ENCODE measurements at places on chromosomes 7 and 10. TPM values are rescaled to one million over a fixed set of nuclear protein-coding genes. Genes with fewer than 3 reads are reported as not detected.

The MOGAT3 gene
- not detected for total RNA-seq

The NCF1 gene
- total RNA-seq, result 16.4 TPM

The CALN1 gene
- 0.33 TPM for total RNA-seq

The TMEM178B gene
- 0.26 TPM for total RNA-seq

The NOS3 gene
- total RNA-seq, result 28.1 TPM

DNA sequence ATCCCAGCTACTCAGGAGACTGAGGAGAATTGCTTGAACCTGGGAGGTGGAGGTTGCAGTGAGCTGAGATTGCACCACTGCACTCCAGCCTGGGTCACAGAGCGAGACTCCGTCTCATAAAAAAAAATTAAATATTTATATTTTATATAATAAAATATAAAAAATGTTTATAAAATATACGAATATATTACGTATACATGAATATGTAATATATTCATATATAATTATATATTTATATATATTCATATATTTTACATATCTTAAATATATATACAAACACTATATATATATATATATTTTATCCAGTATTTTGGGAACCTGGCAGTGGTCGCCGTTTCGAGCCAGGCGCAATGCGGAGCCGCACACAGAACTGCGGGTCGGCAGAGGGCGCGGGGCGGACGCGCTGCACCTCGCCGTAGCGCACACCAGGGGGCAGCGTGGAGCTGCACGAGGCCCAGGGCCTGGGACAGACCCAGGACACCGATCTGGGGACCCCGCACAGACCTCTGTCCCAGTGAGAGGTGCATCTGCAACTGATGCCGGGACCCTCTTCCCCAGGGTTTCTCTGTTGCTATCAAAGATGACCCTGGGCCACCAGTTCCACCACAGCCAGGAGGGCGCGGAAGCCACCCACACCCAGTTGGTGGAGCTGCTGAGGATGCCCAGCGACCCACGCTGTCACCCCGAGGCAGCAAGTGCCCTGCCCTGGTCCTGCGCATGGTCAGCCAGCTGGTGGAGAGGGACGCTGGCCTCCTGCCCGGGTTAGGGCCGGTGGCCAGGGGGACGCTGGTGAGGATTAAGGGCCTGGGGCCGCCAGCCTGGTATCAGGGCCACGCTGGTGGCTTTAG lies 22.7 kb downstream of the AP5Z1 start:
- peak; percentile 88 for DNase-seq
- H3K36me3 ChIP-seq, result no peaks in the 10 kb centered on the region
- H3K27ac ChIP-seq, result no peak overlapping the region
- no peaks in the 10 kb centered on the region for H3K4me1 ChIP-seq
- no peak overlapping the region for H3K4me3 ChIP-seq
- H3K27me3 ChIP-seq, result no peaks in the 10 kb centered on the region

DNA sequence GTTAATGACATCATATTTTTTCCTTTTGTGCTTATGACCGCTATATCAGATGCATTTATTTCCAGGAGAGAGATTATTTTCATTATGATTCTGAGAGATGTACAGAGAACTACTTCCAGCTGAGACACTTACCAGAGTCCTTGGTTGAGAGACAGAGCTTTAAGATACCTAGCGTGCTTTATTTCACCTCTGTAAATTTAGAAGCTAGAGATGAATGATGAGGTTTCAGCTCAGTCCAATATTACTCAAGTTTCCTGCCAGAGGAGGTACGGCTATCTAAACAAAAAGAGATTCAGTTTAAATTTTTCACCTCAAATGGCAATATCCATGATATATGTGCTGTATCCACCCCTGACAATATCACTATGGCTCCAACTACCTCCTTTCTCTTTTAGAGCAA lies 182.6 kb upstream of the FAM3C start:
- H3K4me1 ChIP-seq, result no peaks in the 10 kb centered on the region
- no peak overlapping the region for H3K27ac ChIP-seq
- H3K4me3 ChIP-seq, result no peak overlapping the region

- no peaks in the 10 kb centered on the region for H3K27me3 ChIP-seq
- DNase-seq, result no peak
- no peak overlapping the region for H3K4me3 ChIP-seq
- no peak overlapping the region for H3K27ac ChIP-seq
- H3K36me3 ChIP-seq, result no peaks in the 10 kb centered on the region
- H3K4me1 ChIP-seq, result no peaks in the 10 kb centered on the region
Observed at GRCh38 chr7:6128205-6128604, 97.0 kb downstream of the ANKRD61 start.

- H3K4me3 ChIP-seq, result no peak overlapping the region
- no peak overlapping the region for H3K27ac ChIP-seq
- no peak for DNase-seq
- no peaks in the 10 kb centered on the region for H3K4me1 ChIP-seq
- H3K36me3 ChIP-seq, result no peaks in the 10 kb centered on the region
Observed at GRCh38 chr10:11195623-11196022, 178.0 kb downstream of the CELF2 start.

GRCh38 chr10:44635176-44635575 lies 250.3 kb upstream of the CXCL12 start:
- no peaks in the 10 kb centered on the region for H3K4me1 ChIP-seq
- H3K27ac ChIP-seq, result no peak overlapping the region
- H3K36me3 ChIP-seq, result no peaks in the 10 kb centered on the region
- no peaks in the 10 kb centered on the region for H3K27me3 ChIP-seq
- no peak for DNase-seq
- no peak overlapping the region for H3K4me3 ChIP-seq

DNA sequence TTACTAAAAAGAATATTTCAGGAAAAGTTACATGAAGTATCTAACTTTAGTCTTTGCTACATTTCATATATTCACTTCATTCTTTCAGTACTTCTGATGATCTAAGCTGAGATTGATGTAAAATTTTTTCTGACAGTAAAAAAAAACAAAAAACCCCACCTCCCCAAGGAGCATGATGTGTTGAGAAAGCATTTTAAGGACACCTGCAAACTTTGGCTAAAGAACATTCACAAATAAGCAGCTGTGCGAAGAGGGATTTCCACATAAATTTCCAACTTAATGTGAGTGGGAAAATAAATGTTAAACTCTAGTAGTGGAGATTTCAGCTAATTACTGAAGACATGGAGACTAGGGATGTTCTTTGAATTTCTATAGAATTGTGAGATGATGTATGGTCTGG lies 35.5 kb downstream of the DLD start:
- H3K27ac ChIP-seq, result no peak overlapping the region
- H3K4me1 ChIP-seq, result no peaks in the 10 kb centered on the region
- DNase-seq, result no peak
- peaks cover 2% of the 10 kb centered on the region for H3K36me3 ChIP-seq
- H3K27me3 ChIP-seq, result no peaks in the 10 kb centered on the region

DNA sequence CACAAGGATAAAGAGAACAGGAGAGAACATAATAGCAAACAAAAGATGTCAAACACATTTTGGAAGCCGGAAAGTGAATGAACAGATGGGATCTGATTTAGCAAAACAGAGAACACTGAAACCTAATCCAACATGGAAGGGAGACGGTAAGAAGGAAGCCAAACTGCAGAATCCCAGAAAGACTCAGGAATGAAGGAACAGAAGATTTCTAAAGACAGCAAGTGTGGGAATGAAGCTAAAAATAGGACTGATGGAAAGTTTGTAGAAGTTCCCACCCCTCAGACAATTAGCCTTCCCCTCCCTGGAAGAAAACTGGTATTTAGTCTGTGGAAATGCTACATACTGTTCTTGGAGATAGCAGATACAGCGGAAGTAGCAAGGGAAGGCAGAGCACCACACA lies 40.8 kb downstream of the SLC16A12 start:
- H3K27ac ChIP-seq, result no peak overlapping the region
- no peaks in the 10 kb centered on the region for H3K27me3 ChIP-seq
- no peak for DNase-seq
- H3K4me1 ChIP-seq, result no peaks in the 10 kb centered on the region
- no peaks in the 10 kb centered on the region for H3K36me3 ChIP-seq

DNA sequence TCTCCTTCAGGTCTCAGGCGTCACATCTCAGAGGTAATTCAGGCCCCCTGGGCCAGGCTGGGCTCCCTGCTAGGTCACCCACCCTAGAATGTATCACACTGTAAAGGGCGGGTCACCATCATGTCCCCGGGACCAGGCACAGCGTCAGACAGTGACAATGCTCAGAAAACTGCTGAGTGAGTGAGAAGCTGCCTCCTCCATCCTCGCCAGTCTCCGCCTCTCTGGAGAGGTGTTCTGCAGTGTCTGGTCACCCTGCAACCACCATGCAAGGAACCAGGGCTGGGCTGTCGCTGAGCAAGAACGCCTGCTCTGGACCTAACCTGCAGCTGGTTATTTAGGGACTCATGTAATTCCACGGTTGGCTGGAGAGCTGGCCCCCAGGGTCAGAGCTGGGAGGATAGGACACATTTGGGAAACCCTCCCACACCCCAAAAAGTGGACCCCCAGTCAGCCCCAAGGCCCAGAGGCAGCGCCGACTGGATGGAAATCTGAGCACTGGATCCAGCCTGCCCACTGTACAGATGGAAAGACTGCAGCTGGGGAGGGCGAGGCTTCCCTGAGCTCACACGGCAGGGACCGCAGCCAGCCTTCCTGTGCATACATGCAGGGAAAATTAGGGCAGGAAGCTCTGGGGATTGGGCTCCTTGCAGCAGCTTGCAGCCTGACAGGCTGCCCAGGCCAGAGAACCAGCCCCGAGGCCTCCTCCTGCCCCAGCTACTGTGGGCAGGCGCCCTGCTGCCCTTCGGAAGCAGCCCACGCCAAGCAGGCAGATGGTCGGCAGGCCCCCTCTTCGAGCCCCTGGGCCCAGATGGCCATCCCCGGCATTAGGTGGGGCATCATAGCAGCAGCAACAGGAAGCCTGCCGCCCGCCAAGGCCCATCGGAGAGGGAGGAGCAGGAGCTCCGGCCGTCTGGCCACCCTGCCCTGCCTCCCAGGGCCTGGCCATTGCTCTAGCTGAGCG lies 105.4 kb upstream of the ZMIZ1 start:
- H3K27ac ChIP-seq, result no peak overlapping the region
- no peaks in the 10 kb centered on the region for H3K36me3 ChIP-seq

GRCh38 chr7:101208794-101209193 lies 8.0 kb upstream of the MOGAT3 start:
- no peak for DNase-seq
- peaks cover 7% of the 10 kb centered on the region for H3K36me3 ChIP-seq
- no peaks in the 10 kb centered on the region for H3K27me3 ChIP-seq
- H3K4me1 ChIP-seq, result no peaks in the 10 kb centered on the region
- H3K27ac ChIP-seq, result no peak overlapping the region
- no peak overlapping the region for H3K4me3 ChIP-seq

GRCh38 chr10:86199041-86199440 lies 167.6 kb downstream of the GRID1 start:
- H3K27me3 ChIP-seq, result no peaks in the 10 kb centered on the region
- no peaks in the 10 kb centered on the region for H3K36me3 ChIP-seq
- no peak overlapping the region for H3K4me3 ChIP-seq

GRCh38 chr10:33481184-33481583 lies 146.7 kb upstream of the NRP1 start:
- H3K36me3 ChIP-seq, result no peaks in the 10 kb centered on the region
- no peaks in the 10 kb centered on the region for H3K27me3 ChIP-seq
- H3K27ac ChIP-seq, result no peak overlapping the region
- H3K4me3 ChIP-seq, result no peak overlapping the region
- H3K4me1 ChIP-seq, result peaks cover 3% of the 10 kb centered on the region
- no peak for DNase-seq

DNA sequence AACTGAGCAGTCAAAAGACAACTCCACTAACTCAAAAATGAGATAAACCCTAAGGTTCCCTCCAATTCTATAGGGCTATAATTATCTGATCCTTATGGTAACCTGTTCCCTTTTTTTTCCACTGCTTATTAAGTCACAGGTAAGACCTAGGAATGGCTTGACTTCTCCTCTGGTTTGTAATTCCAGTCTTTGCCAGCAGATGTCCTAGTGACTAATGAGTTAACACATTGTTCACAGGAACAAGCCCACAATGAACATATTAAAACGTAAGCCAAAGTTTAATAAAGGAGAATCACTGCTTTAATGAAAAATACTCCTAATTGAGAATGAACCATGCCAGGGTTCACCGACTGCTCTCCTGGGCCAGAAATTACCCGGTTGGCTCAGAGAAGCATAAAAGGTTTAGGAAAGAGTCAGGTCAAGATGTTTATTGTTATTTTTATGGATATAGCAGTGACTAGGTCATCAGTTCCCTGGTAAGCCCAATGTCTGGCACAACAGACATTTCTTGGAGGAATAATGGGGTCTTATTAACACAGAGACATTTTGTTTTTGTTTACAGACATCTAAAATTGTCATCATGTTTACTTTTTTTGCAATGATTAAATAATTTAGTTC lies 120.1 kb downstream of the ELAPOR2 start:
- H3K4me1 ChIP-seq, result no peaks in the 10 kb centered on the region
- no peak overlapping the region for H3K4me3 ChIP-seq
- H3K27ac ChIP-seq, result no peak overlapping the region
- no peak for DNase-seq
- H3K36me3 ChIP-seq, result no peaks in the 10 kb centered on the region

DNA sequence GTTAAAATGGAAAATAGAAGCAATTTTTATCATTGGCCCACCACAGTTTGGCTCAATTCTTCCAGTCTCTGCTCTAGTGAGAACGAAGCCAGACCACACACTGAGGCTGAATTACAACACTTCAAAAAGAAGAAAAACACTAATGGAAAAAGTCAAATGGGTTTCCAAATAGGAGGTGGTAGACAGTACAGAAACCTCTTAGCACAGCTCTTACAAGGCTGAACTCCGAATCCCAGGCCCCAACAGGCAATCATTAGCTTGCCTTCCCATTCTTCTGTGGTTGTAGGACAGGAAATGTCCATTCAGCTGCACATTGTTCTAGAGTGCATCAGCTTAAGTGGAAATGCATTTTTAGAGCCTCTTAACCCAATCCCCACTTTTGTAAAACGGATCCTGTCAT lies 115.1 kb upstream of the MEOX2 start:
- H3K4me1 ChIP-seq, result peaks cover 3% of the 10 kb centered on the region
- no peak overlapping the region for H3K27ac ChIP-seq
- no peaks in the 10 kb centered on the region for H3K27me3 ChIP-seq
- DNase-seq, result peak; percentile 51

- peaks cover 2% of the 10 kb centered on the region for H3K4me1 ChIP-seq
- no peaks in the 10 kb centered on the region for H3K27me3 ChIP-seq
- no peaks in the 10 kb centered on the region for H3K36me3 ChIP-seq
- no peak for DNase-seq
- H3K27ac ChIP-seq, result peak overlapping the region; percentile 84
Observed at GRCh38 chr10:5633166-5633749, 33.1 kb downstream of the ASB13 start.
